ENCODE measurements at places on chromosomes 11 and 22.

- DNase-seq: no peak
These were observed 16.5 kb downstream of the PRPF19 start for GRCh38 chr11:60889869-60890311.

GRCh38 chr11:17244046-17244445 lies 32.5 kb upstream of the NUCB2 start:
- DNase-seq: no peak

DNA sequence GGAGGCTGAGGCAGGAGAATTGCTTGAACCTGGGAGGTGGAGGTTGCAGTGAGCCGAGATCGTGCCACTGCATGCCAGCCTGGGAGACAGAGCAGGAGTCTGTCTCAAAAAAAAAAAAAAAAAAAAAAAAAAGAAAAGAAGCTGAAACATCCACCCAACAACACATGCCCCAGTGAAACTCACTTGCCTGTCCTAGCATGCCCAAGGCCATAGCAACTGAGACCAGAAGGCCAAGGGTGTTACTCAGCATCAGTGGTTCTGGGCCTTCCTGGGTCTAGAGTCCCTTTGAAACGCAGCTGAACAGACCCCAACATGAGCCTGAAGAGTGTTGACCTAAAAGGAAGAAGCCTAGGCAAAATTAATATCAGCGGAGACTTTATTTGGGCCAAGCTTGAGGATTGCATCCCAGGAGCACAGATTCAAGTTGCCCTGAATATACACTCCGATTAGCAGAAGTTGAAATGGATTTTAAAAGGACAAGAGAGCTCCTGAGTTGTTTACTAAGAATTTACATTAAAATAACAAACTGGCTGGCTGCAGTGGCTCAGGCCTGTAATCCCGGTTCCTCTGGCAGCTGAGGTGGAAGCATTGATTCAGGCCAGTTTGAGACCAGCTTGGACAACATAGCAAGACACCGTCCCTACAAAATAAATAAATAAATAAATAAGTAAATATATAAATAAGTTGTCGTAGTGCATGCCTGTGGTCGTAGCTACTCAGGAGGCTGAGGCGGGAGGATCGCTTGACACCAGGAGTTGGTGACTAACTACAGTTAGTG lies 7.0 kb downstream of the PRDX5 start:
- no peak for DNase-seq

DNA sequence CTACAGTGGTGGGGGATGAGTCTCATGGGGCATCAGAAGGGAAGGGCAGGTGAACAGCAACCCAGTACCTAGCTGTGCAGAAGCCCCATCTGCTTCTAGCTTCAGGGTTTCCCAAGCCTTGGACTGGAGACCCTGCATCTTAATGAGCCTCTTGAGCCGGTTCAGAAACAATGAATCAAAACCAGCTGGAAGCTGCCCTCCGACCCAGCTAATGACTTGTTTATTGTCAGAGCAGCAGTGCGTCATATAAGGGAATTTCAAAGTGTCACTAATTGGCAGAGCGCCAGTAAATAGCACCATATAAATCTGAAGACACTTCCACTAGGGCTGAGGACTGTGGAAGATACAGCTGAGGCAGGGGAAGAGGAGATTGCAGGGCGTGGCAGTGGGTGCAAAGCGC lies 57.5 kb downstream of the RPUSD4 start:
- no peak for DNase-seq

- no peak for DNase-seq
These were observed 41.3 kb downstream of the TRIM29 start for GRCh38 chr11:120096369-120097191.

DNA sequence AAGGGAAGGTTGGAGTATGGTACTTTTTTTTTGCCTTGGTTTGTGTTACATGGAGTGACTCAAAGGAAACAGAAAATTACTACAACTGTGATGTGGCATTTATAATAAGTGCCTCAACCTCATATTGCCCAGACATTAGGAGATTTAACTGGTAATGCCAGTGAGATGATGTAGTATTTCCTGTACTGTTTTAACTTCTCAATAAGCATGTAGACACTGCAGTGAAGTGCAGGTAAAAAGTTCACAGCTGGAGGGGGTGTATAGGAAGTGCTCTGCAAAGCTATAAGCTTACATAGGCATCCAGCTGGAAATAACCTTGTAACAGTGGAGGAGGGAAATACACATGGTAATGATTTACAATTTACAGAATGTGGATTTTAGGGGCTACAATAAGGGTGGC lies 138.2 kb upstream of the MTMR2 start:
- DNase-seq: no peak

- no peak for DNase-seq
These were observed 28.6 kb downstream of the FAM76B start for GRCh38 chr11:95760941-95761340.

Measured in stimulated activated CD4-positive, alpha-beta T cell treated with anti-CD3 and anti-CD28 coated beads, Interleukin-1b, Interleukin-23, amount 100 ng/mL, for 1 hour (primary cell).